HT-29 (cell line): ENCODE measurements at places on chromosomes 16 and 17. TPM values are rescaled to one million over a fixed set of nuclear protein-coding genes. Genes with fewer than 3 reads are reported as not detected.

The PRSS21 gene
- not detected in 2 replicates for total RNA-seq

The HASPIN gene
- 13.1 and 17.1 TPM in 2 replicates for total RNA-seq

The ZNF469 gene
- total RNA-seq, result 0.29 and 0.33 TPM in 2 replicates

The CCDC154 gene
- not detected in 2 replicates for total RNA-seq

The PTGES3L gene
- total RNA-seq, result 0.52 and 0.66 TPM in 2 replicates

DNA sequence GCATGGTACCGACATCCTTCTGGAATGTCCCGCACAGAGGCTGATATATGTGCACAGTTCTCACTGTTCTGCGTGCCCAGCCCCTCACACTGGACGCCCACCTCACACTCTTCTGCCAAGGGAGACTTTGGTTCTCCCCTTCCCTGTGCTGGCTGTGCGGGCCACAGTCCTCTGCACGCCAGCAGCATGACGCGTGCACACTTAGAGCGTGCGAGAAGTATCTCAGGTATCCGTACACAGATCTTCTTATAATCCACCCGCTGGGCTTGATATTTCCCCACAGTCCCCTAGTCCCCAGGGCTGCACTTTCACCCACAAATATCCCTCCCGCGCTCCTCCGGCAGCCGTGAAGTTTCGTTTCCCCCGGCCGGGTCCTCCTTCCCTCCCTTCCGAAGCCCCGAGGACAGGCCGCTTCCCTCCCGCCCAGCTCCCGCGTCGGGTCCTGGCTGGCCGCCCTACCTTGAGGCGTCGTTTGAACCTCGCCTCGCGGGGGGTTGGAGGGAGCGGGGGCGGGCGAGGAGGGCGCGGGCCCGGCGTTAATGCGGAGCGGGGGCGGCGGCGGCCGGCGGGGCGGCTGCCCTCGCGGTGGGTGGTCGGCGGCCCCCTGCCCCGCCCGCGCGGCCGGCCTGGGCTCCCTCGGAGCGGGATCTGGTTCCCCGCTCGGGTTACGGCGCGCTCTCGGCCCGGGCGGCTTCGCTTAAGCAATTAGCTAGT lies 5.0 kb upstream of the FOXF1 start:
- no peak for DNase-seq

GRCh38 chr17:72393553-72393952 lies 272.7 kb downstream of the SOX9 start:
- no peak for DNase-seq

GRCh38 chr16:23254338-23254737 lies 47.8 kb upstream of the SCNN1B start:
- DNase-seq, result no peak

DNA sequence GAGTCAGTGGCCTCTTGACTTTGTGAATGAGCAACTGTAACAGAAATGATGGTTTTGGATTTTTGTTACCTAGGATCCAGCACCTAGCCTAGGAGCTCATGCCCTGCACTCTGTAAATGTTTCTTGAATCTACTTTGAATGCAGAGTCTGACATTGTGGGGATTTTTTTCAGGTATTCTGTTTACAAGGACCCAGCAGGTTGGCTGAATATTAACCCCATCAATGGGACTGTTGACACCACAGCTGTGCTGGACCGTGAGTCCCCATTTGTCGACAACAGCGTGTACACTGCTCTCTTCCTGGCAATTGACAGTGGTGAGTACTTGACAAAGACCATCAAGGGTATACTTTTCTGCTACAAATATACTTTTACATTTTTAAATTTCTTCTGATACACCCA lies 59.8 kb upstream of the HSBP1 start:
- no peak for DNase-seq

DNA sequence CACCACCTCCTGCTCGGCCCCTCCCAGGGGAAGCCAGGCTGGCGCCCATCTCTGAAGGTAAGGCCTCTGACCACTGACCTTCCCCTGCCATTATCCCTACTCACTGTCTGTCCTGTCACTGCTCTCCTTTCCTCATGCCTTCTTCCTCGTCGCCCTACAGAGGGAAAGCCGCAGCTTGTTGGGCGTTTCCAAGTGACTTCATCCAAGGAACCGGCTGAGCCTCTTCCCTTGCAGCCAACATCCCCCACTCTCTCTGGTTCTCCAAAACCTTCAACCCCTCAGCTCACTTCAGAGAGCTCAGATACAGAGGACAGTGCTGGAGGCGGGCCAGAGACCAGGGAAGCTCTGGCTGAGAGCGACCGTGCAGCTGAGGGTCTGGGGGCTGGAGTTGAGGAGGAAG lies 3.0 kb downstream of the COA3 start:
- DNase-seq, result no peak

- DNase-seq, result no peak
Measured at GRCh38 chr17:50834429-50835300, 721 bp upstream of the WFIKKN2 start.

DNA sequence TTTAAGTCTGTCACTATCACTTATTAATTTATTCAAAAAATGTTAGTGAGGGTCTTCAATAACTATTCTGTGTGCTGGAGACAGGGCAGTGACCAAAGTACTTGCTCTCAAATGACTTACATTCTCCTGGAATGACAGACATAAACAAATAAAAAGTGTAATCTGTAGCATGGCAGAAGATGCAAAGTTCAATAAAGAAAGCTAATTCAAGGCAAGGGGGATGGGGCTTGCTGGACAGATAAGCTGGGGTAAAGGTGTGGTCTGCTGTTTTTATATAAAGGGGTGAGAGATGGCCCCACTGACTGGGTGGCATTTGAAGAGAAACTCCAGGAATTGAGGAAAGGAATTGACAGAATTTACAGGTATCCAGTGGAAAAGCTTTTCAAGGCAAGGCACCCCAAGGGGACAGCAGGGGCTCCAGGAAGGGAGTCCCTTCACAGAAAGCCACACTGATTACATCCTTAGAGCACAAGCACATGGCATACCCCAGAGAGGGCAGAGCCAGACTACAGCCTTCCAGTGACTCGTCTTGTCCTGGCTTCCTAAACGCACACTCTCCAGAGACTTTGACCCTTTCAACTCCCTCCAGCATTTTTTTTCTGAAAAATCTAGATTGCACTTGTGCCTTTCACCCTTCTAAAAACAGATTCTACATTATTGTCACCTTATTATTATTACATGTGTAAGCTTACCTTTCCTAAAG lies 123.7 kb upstream of the HS3ST3A1 start:
- peak; percentile 26 for DNase-seq

DNA sequence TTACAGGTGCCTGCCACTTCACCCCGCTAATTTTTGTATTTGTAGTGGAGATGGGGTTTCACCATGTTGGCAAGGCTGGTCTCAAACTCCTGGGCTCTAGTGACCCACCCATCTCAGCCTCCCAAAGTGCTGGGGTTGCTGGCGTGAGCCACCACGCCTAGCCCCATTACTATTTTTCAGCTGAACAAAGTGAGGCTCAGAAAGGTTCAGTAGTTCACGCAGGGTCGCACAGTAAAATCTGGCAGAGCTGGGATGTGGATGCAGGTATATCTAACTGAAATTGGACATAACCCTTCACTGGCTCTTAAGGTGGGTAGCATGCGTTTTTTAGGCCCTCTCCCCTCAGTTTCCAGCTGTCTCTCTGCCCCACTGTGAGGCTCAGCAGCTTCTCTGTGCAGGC lies 7.2 kb downstream of the AQP8 start:
- no peak for DNase-seq

DNA sequence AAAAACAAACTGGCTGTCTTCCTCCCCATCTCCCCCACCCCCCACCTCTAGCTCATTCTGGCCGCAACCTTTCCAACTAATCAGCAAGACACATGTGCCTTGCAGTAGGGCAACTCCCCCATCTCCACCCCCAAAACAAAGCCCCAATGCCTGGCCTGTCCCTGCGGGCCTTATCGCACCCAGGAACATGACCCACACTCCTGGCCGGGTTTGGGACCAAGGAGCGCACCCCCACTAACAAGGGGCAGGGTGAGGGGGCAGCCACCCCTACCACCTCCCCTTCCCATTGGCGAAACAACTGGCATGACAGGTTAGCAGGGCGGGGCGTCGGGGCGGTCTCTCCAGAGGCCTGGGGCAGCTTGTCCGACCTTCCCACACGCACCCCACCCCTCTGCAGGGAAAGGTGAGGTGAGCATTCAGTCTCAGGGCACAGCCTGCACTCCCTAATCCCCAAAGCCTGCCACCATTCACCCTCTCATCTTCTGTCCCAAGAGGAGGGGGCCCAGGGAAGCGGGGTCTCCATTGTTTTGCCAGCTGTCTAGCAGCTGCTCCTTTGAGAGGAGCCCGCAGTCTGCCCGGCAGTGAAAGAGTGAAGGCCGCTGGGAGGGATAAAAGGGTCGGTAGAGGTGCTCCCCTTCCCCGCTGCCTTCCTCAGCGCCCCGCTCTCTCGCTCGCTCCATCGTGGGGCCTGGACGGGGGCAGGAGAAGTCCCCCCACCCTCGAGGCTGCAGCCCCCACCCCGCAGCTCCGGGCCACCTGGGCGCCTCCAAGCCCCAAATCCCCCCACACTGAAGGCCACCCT lies 765 bp downstream of the MYO18A start:
- DNase-seq, result peak; percentile 84

GRCh38 chr16:57623251-57624043 lies 5.0 kb upstream of the ADGRG1 start:
- DNase-seq, result peak; percentile 85

- DNase-seq, result peak; percentile 25
Measured at GRCh38 chr17:13031718-13032350, 14.0 kb upstream of the ELAC2 start.

DNA sequence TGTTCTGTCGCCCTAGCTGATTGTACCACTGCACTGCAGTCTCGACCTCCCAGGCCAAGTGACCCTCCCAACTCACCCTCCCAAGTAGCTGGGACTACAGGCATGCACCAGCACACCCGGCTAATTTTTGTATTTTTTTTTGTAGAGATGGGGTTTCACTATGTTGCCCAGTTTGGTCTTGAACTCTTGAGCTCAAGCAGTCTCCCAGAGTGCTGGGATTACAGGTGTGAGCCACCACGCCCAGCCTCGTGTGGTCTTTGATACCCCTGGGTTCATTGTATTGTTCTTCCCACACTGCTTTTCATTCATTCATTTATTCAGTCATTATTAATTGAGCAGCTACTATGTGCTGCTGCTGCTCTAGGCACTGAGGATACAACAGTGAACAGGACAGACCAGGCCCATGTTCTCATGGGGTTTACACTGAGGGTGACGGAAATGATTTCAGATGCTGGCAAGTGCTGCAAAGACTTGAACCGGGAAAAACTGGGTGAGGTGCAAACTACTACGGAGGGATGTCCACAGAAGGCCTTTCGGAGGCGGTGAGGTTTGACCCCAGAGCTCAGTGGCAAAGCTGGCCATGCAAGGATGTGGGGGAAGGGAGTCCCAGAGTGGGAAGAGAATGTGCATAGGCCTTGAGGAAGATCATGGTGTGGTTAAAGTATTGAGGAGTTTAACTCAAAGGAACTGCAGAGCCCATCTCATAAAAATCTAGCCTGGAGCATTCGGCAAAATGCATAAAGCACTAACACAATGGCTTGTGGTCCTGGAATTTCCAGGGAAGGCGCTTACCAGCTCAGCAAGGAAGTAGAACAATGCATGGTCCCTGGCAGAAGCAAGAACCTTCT lies 10.9 kb downstream of the ABCC1 start:
- DNase-seq, result no peak

DNA sequence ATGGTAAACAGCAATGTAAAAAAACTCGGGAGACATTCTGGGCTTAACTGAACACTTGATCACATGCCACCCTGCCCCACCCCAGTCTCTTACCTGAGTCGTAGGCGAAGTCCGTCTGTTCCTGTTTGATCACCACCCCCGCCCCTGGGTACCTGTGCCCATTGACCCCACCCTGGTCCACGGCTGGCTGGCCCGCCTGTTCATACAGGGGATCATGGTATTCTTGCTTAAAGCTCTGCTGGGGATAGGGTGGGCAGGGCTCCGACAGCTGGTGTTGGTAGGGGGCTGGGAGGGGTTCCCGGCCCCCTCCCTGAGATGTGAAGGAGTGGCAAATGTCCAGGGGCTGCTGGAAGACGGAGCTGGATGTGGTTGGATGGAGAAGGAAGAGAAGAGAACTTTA lies 13.6 kb downstream of the ETV4 start:
- DNase-seq, result peak; percentile 59

DNA sequence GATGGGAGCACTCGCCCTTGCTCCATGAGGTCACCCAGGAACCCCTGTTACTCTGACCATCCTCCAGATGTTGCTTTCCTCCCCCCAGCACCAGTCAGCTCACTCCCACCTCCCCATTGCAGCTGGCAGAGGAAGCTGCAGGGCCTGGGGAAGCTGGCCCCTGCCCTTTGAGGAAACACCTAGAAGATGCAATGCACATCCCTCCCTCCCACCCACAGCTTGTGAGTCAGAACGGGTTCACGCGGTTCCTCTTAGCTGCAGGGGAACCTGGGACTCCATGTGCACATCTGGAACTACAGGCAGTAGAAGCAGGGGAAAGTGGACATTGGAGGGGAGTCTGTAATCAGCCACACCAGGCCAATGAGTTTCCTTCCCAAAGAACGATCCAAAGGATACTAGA lies 96.9 kb downstream of the KATNIP start:
- DNase-seq, result no peak

DNA sequence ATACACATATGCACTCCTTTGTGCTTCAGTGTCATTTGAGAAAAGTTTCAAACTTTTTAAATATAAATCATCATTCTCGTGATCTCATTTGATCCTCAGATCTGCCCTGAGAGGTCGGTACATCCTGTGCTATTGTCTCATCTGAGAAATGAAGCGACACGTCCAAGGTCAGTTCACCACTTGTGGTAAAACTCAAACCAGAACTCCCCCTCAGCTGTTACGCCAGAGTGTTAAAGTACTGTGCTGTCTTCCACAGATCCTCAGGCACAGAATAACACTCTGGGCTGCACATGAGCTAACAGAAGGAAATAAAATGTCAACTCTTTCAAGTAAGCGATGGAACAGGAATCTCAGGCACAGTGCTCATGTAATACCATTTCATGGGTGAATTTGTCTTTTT lies 31.4 kb downstream of the ANKFN1 start:
- no peak for DNase-seq

DNA sequence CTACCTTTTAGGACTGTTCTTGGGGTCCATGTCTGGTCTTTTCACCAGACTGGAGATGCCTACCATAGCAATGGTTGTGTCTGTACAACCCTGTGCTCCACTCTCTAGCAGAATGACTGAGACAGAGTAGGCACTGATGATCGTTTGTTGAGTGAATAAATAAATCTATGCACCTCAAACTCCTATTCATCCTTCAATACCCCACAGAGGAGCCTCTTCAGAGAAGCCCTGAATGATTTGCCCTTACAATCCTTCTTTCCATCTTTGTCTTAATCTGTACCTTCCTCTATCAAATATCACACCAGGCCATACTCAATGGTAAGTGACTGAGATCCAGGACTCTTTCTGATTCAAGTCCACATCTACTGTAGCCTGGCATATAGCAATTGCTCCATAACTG lies 23.3 kb downstream of the PIMREG start:
- DNase-seq, result no peak

- no peak for DNase-seq
Measured at GRCh38 chr17:8867361-8867981, at the start of gene PIK3R6. Gene PIK3R6 (minus strand): TSS chr17:8867674. CDS start chr17:8849794, 17,880 bp downstream.

- no peak for DNase-seq
Measured at GRCh38 chr17:17983376-17983775, 10.7 kb downstream of the DRC3 start.

- DNase-seq, result no peak
Measured at GRCh38 chr17:58576679-58577367, 62.4 kb upstream of the MTMR4 start.

- no peak for DNase-seq
Measured at GRCh38 chr17:29948448-29949215, 7.2 kb downstream of the EFCAB5 start.
